Progenitor cell of endocrine pancreas (in vitro differentiated cells): ENCODE measurements at places on chromosomes 13 and 19.
A peak's percentile ranks its signal among the peaks of the same experiment; 100 is the strongest.

DNA sequence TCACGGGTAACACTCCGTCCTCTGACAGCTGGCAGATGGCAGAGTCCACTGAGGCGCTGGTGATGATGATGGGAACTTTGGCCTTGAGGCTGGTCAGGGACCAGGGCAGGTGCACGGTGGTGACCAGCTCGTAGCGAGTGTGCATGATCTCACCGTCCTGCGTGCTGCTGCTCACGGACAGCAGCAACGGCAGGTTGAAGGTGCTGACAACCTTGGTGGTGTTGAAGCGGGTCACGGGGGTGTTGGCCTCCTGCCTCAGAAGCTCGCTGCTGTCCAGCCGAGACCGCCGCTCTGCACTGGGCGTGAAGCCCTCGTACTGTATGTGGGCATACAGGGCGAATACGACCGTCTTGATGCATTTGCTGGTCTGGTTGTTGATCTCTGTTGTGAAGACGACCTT lies 11.6 kb downstream of the ARRDC5 start:
- no peak for DNase-seq

DNA sequence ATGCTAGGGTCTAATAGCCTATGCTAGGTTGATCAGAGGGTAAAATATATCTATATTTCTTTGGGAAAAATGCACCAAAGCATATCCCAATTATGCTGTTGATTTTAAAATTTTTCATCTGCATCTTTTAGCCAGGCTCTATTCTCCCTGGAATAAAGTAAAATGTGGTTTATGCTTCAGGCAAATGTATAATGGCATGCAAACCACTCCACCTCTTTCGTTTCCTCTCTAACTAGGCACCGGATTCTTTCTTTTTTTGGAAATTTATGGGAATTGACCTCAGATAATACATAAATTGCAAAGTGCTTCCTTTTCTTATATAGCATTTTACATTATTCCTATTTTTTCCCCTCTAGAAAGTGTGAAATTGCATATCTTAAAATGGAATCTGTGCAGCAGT lies 386.5 kb downstream of the OLFM4 start:
- DNase-seq: no peak

GRCh38 chr19:13001502-13002165 lies 6.4 kb downstream of the NFIX start:
- DNase-seq: no peak

DNA sequence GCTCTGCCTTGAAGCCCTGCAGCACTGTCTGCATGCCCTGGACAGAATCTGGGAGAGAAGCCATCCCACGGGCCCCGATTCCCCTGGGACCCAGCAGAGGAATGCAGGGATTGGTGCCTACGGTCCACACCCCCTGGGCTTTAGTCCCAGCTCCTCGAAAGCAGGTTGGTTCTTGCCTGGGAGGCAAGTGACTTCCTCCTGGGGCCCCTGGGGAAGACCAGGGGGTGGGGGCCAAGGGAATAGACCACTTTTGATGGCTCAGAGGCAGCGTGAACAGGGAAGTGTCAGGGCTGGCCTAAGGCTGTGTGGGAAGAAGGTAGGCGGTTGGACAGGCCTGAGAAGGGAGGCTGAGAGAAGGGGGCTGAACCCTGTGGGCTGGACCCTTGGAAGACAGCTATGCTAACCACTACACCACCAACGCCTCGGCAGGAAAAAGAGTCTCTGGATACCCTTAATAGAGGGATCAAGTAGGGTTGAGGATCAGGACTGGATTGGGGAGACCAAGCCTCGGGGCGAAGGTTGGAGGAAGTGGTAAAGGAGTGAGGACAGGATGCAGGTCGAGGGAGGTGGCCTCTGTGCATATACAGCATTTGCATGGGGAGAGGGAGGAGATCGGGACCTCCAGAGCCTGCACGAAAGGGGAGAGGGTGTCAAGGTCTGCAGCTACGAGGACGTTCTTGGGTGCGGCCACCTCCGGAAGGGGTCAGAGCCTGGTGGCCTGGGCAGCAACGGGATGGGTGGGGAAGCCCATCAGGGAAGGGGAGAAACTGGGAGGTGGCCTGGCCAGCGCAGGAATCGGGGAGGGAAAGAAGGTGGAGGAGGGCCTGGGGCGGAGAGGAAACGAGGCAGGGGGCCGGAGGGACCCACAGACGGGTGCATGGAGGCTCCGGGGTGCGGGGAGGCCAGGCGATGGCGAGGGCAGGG lies 709 bp downstream of the DPP9 start:
- DNase-seq: no peak

GRCh38 chr13:105670179-105670990 lies 865.1 kb downstream of the EFNB2 start:
- no peak for DNase-seq

- DNase-seq: peak; percentile 96
Observed at GRCh38 chr19:47863514-47863936, 4.5 kb downstream of the TPRX2 start.

GRCh38 chr13:31476266-31476665 lies 263.1 kb upstream of the RXFP2 start:
- no peak for DNase-seq

DNA sequence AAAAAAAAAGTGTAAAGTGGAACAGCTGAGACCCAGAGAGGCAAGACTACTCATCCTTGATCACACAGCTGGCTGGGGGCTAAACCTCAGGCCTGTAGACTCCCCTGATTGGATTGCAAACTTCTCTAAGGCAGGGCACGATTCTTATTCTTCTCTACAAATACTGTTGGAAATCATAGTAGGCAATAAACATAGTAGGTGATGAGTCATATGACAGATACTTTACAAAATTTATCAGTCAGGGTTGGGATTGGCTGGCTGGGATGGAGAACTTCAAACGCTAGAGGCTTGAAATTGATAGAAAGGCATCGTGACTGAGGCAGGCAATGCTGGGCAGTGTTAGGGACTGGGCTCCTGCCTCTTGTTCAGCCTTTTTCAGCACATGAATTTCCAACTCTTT lies 5.9 kb upstream of the MATK start:
- no peak for DNase-seq

- DNase-seq: no peak
Observed at GRCh38 chr19:6260912-6261650, 18.7 kb downstream of the MLLT1 start.

DNA sequence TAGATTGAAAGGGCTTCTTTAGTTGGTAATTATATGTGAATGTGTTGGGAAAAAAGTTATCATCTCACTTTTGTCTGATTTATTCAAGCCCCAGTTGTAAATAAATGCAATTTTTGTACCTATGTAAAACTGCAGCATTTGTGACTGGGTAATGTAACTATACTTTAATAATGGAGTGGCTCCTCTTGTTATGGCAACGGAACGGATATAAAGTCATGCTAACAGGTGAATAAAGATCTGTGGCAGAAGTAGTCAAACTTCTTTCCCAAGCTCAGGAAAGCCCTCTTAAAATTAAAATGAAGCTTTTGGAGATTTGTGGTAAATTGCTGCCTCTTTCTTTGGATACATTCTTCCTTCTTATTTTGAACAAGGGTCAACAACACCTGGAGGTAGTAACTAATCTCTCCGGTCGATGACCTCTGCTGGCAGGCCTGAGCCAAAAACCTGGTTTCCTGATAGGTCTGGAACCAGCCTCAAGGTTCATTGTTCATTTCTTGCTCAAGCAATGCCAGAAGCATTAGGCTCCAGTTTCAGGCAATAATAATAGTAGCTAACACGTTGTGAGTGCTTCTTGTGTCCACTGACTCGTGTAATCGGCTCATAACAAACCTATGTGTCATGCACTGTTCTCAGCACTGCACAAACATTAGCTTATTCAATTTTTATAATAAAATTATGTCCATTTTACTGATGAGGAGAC lies 313.4 kb upstream of the DACH1 start:
- no peak for DNase-seq

DNA sequence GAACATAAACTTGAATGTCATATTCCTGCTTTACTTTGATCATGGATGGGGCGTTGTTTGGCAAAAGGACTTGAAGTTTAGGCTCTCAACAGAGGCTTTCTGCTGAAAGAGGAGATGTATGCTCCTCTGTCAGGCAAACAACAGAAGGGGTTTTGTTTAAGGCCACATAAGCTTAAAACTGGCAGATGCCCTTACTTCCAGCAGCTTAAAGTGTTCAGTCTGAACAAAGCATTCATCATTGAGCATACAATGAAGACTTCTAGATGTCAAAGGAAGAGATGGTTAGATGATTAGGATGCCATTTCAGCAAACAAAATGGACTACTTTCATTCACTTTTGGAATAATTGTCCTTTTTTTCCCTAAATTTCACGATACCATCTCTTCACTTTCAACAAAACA lies 484.5 kb downstream of the SLITRK6 start:
- no peak for DNase-seq

GRCh38 chr13:30991922-30992321 lies 59.5 kb downstream of the TEX26 start:
- no peak for DNase-seq

- DNase-seq: no peak
Observed at GRCh38 chr13:108305655-108306054, 36.1 kb downstream of the TNFSF13B start.
